ENCODE measurements at places on chromosomes 16 and 17.

GRCh38 chr16:49353680-49354079 is 19.9 kb upstream of the C16orf78 start:
- no peak for DNase-seq

DNA sequence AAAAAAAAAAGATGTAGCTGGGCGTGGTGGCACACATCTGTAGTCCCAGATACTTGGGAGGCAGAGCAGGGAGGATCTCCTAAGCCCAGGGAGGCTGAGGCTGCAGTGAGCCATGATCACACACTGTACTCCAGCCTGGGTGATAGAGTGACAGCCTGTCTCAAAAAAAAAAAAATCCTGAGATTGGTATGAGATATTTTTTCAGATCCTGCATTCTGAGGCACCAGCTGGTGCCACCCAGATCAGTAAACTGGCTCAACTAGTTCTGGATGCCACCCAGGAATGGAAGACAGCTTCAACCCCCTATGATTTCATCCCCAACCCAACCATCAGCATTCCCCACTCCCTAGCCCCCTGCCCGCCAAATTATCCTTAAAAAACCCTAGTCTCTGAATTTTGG is 7.1 kb upstream of the GJC1 start:
- DNase-seq = no peak

DNA sequence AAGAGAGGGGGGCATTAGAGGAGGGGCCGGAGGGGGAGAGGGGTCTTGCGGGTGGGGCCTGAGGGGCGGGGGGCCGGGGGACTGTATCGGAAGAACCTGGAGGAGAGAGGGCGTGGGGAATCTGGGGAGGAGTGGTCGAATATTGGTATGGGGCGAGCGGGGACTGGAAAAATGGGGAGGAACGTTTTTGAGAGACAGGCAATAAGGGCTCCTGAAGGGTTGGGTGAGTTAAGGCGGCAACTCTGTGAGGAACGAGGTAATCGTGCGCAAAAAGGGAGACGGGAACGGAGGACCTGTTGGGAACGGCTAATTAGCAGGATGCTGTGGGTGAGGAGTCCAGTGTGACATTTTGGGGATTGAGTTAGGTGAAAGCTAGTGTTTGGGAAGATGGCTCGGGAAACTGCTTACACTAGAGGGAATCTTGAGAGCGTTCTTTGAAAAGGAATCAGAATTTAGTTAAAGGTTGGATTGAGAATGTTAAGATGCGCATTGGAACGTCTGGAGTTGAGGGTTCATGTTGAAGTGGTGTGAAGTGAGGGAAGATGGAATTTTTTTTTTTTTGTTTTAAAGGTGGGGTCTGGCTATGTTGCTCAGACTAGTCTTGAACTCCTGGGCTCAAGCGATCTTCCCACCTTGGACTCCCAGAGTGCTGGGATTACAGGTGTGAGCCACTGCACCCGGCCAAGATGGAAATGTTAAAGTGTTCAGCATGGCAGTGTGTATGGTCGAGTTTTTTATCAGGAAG is 662 bp downstream of the WIPF2 start:
- DNase-seq = peak; percentile 55

DNA sequence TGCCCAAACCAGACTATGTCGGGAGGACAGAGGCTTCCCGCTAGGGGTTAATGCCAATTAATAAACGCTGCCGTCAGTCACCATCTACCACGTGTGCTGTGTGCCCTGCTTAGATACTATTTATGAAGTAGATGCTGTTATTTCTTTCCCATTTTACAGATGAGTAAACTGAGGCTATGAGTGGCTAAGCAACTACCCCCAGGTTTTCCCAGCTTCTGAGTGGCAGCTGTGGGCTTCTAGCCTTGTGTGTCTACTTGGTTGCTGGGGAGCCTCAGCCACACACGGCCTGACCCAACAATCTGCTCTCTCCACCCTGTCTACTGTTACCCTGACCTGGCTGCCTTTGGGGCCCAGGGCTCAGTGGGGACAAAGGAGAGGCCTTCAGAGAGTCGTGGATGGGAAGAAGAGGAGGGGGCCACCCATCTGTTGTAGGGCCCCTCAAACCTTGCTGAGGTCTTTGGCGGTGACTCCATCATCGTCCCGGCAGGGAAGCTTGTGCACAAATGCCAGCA is 7.1 kb downstream of the GIT1 start:
- DNase-seq = no peak

DNA sequence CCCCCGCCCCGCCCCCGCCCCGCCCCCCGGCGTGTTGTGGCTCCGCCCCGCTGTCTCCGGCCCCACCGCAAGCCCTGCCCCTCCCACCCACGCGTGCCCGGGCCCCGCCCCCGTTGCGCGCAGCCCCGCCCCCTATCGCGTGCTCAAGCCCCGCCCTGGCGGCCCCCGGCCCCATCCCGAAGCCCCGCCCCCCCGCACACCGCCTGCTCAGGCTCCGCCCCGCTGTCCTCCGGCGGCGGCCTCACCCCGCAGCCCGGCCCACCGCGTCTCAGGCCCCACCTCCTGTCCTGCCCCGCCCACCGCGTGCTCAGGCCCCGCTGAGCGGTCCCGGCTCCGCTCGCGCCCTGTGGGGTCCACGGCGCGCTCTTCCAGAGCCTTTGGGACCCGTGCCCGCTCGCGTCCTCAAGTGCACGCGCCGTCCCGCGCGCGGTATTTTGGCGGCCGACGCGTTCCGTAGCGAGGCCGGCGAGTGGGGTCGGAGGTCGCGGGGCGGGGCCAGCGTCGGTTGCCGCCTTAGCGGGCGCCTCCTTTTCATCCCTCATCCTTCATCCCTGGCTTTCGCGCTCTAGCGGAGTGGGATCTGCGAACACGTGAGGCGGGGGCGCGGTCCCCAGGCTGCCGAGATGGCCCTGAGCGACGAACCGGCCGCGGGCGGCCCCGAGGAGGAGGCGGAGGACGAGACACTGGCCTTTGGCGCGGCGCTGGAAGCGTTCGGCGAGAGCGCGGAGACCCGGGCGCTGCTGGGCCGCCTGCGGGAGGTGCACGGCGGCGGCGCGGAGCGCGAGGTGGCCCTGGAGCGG is at the start of gene TBCD:
Gene TBCD (plus strand): TSS at position 495 of the 800 bp plus-strand sequence. CDS start 129 bp downstream, at position 624.
- peak; percentile 86 for DNase-seq
